COLO829 (cell line): ENCODE measurements at places on chromosomes 6 and 20.
A peak's percentile ranks its signal among the peaks of the same experiment; 100 is the strongest.

- DNase-seq: peak; percentile 78
Measured at GRCh38 chr20:15654208-15654649, 919.0 kb downstream of the KIF16B start.

GRCh38 chr6:133567636-133568035, 321.3 kb upstream of the TCF21 start:
- no peak for DNase-seq

- no peak for DNase-seq
Measured at GRCh38 chr6:141624301-141624700, 508.4 kb upstream of the GJE1 start.

DNA sequence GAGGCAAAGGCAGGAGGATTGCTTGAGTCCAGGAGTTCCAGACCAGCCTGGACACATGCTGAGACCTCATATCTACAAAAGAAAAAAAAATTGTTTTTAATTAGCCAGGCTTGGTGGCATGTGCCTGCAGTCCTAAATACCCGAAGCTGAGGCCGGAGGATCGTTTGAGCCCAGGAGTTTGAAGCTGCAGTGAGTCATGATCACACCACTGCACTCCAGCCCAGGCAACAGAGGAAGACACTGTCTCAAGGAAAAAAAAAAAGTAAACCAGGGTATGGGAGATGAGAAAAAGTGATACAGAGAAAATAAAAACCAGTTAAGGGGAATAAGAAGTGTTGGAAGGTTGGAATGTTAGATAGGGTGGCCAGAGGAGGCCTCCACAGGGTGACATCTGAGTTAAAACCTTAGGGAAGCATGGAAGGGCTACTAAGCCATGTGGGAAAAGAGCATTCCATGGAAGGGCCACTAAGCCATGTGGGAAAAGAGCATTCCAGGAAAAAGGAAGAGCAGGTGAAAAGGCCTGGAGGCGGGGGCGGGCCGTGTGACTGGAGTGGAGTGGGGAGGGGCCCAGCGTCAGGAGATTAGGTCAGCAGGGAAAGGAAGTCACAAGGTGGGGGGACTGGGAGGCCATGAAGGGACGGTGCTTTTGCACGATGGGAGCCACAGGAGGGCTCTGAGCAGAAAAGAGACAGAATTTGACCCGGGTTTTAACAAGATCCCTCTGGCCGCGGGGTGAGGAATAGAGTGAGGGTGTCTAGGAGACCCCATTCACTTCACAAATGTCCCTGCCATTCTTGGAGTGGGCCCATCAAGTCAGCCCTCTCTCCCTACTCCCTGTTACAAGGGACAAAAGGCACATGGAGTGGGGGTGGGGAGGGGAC, 18.3 kb downstream of the CPNE5 start:
- DNase-seq: peak; percentile 97

DNA sequence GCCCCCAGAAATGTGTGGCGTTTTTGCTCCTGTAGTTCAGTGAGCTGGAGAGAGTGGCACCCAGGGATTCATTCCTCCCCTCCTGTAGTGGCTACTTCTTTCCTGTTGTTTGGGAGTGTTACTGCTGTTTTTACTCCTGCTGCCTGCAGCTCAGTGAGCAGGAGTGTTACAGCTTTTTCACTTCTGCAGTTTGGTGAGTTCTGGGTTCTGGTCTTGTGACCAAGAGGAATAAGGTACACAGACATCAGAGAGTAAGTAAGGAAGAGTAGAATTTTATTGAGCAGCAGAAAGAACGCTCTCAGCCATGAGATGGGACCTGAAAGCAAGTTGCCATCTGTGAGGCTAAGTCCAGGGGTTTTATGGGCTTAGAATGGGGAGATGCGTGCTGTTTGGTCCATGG, 966.3 kb upstream of the CITED2 start:
- no peak for DNase-seq

DNA sequence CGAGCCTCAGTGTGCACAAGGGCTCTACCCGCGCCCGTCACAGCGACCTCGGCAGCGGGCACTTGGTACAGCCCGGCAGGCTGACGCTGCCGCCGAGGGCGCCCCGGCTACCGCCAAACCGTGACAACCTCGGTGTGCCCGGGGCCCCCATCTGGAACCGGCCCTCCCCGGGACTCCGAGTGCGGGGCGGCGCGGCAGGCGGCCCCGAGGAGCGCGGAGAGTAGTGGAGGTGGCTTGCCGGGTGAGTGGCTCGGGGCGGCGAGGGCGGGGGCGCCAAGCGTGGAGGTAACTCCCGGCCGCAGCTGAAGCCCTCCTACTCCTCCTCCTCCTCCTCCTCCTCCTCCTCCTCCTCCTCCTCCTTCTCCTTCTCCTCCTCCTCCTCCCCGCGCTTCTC, at the start of gene ISM1:
Gene ISM1, plus strand, starts transcription at position 371 of the 394 bp plus-strand sequence. CDS start 503 bp downstream, outside the sequence.
- DNase-seq: no peak
